Right cardiac atrium (tissue), 5 donors: ENCODE measurements at places on chromosomes 16 and 17. TPM values are rescaled to one million over a fixed set of nuclear protein-coding genes. Genes with fewer than 3 reads are reported as not detected.

ADAM11 gene
- total RNA-seq: 9.5 TPM

- DNase-seq: no peak
Observed at GRCh38 chr16:17325476-17326143, 145.2 kb downstream of the XYLT1 start.

GRCh38 chr17:29292992-29293889 lies 707 bp downstream of the NUFIP2 start:
- peak; percentile 76 for DNase-seq

DNA sequence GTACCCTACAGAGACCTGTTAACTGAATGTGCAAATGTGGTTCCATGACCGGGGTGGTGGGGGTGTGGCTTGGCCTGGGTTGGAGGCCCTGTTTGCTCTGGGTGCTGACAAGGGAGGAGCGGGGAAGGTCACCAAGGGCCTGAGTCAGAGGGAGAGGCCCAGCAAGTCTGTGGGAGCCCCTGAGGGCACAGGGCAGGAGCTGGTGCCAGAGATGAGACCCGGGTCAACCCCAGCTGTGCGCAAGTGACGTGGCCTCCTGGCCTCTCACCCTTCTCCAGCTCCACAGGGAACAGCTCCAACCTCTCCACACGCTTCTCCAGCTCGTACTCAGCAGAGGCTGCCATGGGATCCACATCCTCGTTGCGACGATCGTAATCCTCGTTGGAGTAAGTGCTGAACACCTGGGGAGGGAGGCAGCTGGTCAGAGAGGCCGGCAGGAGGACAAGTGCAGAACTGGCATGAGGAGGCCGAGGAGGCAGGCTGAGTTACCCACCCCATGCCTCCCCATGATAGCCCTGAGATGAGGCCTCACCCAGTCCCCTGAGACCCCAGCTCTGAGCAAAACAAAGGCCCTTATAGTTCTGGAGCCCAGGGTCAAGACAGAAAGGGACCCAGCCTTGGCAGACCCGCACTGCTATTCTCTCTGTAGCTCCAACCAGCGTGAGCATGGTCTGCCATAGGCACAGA lies 5.5 kb downstream of the PPP1R9B start:
- DNase-seq: peak; percentile 83

DNA sequence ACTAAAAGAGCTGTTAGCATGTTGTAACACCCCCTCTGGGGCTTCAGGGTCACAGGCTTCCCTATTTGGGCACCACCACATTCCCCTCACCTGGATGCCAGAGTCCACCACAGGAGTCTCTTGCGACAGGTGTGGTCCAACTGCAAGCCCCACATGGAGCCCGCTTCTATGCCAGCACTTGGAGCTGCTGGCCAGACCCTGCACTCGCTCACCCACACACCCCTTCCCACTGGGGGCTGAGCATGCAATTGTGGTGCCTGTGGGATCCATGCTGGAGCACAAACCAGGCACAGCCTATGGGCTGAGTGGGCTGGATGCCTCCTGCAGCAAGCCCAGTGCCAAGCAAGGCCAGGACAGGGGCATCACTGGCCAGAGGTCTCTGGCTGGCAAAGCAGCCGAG lies 6.0 kb upstream of the BLMH start:
- DNase-seq: no peak

DNA sequence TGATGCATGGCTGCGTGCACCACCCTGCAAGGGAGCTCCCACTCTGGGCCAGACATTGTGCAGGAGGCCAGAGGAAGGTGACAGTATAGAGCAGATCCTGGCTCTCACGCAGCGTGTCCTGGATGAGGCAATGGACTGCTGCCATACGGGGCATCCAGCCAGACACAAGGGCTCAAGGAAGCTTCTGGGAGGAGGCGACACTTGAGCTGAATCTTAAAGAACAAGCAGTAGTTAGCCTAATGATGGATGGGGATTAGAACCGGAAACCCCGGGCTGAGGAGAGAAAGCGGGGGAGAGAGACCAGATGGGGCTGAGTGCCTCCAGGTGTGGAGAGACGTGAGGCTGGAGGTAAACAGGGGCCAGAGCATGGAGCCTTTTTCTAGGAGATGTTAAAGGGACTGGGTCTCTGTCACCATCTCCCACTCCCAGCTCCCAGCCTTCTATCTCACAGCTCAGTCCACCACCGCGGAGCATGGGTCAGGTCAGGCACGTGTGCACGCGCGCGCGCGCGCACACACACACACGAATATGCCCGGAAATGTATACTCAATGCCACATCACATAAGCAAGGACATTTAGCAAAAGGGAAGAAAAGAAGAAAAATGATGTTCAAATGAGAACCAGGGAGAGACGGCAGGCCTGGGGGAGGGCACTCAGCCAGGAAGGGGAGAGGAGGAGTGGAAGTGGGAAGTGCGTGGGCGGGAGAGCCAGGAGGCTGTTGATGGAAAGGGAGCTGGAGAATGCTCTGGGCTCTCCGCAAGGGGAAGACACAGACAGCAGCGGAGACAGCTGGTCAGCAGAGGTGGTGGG lies 46.3 kb downstream of the CCDC42 start:
- peak; percentile 93 for DNase-seq

DNA sequence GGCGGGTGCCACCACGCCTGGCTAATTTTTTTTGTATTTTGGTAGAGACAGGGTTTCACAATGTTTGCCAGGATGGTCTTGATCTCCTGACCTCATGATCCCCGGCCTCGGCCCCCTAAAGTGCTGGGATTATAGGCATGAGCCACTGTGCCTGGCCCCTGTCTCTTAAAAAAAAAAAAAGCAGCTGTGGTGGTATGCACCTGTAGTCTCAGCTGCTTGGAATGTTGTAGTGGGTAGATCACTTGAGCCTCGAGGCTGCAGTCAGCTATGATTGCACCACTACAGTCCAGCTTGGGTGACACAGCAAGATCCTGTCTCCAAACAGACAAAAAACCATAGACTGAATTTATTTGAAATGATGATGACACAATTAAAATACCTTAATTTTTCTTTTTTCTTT lies 24.3 kb downstream of the CDK12 start:
- DNase-seq: no peak

BAHCC1 gene
- 8.6 TPM for total RNA-seq

DNA sequence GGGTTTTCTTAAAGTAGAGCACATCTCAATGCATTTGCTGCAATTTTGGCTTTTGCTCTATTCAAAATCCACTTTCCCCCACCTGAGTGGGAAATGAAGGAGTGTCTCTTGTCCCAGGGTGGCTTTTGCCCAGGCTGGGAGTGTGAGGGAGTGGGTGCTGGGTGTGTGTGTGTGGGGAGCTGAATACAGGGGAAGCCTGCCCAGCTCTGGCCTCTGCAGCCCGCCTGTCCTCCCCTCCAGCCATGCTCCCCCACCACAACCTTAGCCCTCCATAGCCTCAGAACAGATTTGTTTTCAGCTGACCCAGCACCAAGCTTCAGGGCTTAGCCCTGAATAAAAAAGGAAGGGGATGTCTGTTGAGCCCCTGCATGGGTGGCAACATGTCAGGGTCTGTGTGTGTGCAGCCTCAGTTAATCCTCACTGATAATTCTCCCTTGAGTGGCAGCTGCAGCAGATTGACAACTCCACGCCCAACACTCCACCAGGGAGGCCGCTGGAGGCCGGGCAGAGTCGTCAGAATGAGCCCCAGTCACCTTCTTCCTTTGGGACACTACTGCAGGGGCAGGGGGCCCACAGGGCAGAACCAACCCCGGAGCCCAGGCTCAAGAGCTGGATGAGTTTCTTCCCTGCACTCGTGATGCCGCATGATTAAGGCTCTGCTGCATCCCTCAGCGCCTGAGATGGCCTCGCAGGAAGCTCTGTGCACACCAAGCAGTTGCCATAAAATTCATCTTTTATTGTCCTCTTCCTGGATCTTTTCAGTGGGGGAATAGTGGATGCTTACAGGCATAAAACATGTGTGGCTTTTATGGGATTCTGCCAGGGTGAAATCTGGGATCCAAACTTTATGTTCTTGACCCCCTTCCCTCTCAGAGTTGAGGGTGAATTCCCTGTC lies 55.0 kb downstream of the SPACA3 start:
- DNase-seq: no peak

DNA sequence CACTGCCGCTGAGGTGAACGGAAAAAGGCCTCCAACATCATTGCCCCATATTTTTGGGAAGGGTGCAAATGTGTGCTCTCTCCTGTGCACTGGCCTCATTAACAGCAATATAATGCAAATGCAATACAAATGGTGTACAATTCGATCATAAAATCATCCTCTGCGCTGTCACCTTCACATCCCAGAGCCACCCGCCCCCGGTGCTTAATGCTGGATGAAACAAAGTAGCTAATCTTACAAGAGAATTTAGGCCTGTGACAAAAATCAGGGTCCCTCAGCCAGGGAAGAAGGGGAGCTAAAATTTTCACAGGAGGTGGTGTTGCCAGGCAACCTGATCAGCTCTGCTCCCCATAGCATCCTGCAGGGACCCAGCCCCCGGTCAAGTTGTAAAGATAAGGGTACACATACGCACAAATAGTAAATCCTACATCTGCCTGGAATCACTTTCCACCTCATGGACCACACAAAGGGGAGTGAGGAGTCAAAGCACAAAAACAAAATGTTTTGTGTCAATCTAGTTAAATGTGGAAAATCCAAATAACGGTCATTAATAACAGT lies 3.0 kb downstream of the TBC1D16 start:
- no peak for DNase-seq

GRCh38 chr17:10899281-10899680 lies 61.4 kb upstream of the PIRT start:
- no peak for DNase-seq

GRCh38 chr17:57944908-57945307 lies 10.3 kb downstream of the CUEDC1 start:
- DNase-seq: no peak

GRCh38 chr16:11613381-11614303 lies 26.9 kb upstream of the LITAF start:
- peak; percentile 62 for DNase-seq

HSD17B2 gene
- total RNA-seq: not detected
